ENCODE measurements at places on chromosomes 4 and X.

DNA sequence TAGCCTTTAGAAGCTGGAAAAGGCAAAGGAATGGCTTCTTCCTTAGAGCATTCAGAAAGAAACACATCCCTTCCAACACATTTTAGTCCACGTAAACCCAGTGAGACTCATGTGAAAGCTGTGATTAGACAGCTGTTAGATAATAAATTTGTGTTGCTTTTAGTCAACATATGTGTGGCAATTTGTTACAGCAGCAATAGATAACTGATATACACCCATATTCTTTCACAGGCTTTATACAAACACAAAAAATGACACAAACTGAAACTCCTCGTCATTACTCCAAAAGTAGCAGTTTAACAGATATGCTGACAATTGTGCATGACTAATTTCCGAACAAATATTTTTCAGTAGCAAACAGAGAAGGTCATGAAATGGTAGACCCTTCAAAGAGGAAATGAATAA is 65.3 kb downstream of the ANTXR2 start:
- peak; percentile 29 for DNase-seq

DNA sequence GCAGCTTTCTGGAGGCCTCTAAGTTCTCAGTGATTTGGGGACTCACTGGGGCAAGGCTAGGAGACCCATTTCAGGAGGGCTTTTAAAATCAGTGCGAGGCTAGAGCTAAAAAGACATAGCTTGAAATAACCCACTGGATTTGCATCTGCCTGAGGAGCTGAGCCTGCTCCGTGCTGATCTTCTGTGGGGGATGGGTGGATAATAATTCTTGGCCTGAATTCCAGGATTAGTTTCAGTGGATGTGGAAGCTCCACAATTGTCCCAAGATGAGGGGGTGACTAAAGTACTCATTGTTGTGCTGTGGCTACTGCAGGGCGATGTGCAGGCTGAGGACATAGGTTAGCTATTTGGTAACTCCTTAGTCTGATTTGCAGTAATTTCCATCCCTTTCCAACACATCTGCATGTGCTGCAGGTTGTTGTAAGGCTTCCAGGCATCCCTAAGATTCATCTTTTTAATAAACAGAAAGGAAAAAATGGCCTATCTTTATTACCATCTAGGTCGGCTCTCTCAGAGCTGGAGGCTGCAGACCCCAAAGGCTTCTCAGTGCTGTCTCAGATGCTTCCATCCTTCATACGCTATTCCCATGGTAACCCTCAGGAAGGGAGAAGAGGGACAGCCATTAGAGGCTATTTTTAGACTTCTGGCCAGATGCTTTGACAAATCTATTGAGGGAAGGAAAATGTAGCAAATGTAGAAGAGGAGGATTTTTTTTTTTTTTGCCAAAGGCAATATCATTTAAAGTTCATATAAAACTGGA is 63.4 kb downstream of the GRXCR1 start:
- DNase-seq = no peak

GRCh38 chr4:67446811-67447210 is 98.5 kb downstream of the CENPC start:
- DNase-seq = no peak

- no peak for DNase-seq
Observed at GRCh38 chr4:10346023-10346422, 111.2 kb downstream of the ZNF518B start.

GRCh38 chr4:92387459-92388069 is 83.8 kb downstream of the GRID2 start:
- DNase-seq = peak; percentile 8

- no peak for DNase-seq
Observed at GRCh38 chrX:30592831-30593230, 15.3 kb upstream of the TASL start.

- DNase-seq = peak; percentile 12
Observed at GRCh38 chrX:109600237-109600651, 24.7 kb downstream of the KCNE5 start.

GRCh38 chr4:186193851-186194250 is 2.5 kb downstream of the CYP4V2 start:
- DNase-seq = no peak

- DNase-seq = no peak
Observed at GRCh38 chr4:39349326-39349725, 16.8 kb downstream of the RFC1 start.

- DNase-seq = no peak
Observed at GRCh38 chrX:13786048-13786447, 30.8 kb downstream of the GPM6B start.

DNA sequence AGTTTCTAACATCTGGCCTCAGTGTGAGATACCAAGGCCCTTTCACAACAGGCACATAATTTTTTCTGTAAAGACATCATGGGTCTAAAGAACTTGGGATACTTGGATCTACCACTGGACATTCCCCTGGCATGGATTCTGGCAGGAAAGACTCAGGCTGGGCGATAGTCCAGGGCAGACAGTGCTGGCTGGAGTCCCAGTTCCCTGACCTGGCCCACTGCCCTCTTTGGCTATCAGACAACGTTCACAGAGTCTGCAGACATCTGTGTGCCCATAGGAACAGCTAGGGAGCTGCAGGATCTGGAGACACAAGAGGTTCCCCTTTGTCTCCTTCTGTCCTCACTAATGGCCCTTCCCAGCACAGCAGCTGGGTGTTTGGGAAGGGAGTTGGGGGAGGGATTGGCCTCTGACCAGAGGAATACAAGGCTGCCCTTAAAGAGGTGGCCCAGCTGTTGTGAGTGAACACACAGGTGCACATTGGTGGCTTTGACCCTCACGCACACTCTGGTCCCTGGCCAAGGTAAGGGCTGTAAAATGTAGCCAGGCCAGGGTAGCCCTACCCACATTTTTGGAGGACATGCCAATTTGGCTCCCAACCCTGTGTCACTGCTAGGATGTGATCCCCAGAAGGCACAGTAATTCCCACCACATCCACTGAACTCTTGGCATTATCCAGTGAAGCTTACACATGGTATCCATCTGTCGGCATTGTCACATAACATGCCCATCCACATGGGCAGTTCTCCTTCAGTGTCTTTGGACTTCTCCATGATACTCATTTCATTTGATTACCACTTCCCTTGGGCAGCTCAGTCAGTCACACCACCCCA is 72.3 kb downstream of the SOX3 start:
- no peak for DNase-seq

- no peak for DNase-seq
Observed at GRCh38 chrX:131187206-131187605, 101.9 kb downstream of the IGSF1 start.

GRCh38 chr4:189659287-189659686 is 281.4 kb upstream of the FRG1 start:
- no peak for DNase-seq

DNA sequence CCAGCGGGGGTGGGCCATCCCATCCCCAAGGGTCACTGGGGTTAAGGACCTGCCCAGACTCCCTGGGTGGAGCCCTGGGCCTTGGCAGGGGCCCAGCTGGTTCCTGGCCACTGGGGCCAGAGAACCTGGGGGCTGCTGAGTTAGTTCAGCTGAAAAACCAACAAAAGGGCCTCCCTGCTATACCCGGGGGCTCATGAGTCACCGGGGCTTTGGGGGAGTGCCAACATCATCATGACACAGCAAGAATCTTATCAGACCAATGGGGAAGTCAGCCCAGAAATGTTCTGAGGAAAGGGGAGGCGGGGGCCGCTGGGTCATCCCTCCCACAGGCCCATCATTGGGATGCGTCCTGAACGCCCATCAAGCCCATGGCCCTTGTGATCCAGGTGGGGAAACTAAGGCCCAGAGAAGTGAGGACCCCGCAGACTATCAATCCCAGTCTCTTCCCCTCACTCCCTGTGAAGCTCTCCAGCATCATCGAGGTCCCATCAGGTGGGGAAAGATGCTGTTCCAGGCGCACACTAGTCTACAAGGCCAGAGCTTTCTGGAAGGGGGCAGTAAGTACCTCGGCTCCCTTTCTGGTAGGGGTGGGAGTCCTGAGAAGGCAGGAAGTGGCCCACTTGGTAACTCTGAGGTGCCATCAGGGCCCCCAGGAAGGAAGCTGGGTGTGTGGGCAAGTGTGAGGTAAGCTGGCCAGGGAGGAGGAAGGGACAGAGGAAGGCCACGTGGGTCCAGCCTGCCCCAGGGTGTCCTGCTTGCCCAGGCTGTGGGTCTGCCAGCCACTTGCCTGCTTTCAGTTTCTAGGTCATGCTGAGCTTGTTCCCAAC is 4.5 kb downstream of the G6PD start:
- peak; percentile 94 for DNase-seq

DNA sequence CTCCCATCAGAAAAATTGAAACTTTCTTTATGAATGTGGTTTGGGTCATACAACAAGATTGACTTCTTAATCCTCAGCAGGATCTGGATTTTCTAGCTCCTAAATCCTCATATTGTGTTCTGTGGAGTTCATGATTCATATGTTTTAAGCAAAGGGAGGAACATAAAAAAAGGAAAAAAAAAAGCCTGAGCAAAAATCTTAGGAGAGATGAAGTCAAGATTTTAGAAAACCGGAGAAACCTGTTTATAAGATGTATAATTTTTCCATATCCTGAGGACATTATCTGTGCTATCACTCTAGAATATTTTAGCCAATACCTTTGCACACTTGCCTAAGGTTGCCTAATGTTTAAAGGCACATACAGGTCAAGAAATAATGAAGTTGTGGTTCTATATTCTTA is 7.0 kb upstream of the EREG start:
- no peak for DNase-seq

GRCh38 chrX:13419276-13419675 is 99.4 kb upstream of the ATXN3L start:
- no peak for DNase-seq

DNA sequence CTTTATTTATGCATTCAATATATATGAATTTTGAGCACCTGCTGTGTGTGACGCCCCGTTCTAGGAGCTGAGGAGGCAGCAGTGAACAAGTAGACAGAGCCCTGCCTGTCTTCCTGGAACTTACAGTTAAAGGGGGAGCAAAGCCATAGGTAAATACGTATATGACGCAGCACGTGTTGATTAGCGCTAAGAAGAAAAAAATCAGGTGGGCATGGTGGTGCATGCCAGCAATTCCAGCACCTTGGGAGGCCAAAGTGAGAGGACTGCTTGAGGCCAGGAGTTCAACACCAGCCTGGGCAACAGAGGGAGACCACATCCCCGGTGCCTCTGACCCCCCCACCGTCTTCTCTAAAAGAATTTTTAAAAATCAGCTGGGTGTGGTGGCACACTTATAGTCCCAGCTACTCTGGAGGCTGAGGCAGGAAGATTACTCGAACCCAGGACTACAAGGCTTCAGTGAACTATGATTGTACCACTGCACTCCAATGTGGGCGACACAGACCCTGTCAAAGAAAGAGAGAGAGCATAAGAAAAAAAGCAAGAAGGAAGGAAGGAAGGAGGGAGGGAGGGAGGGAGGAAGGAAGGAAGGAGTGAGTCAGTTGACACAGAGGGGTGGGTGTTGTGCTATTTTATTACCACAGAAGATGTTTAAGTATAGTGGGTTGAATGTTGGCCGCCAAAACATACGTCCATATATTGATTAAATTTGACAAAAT is 5.4 kb upstream of the KIAA0232 start:
- DNase-seq = no peak

- no peak for DNase-seq
Observed at GRCh38 chr4:185540487-185541120, 5.3 kb upstream of the PDLIM3 start.

- DNase-seq = no peak
Observed at GRCh38 chr4:158827543-158827981, 58.7 kb downstream of the FNIP2 start.

DNA sequence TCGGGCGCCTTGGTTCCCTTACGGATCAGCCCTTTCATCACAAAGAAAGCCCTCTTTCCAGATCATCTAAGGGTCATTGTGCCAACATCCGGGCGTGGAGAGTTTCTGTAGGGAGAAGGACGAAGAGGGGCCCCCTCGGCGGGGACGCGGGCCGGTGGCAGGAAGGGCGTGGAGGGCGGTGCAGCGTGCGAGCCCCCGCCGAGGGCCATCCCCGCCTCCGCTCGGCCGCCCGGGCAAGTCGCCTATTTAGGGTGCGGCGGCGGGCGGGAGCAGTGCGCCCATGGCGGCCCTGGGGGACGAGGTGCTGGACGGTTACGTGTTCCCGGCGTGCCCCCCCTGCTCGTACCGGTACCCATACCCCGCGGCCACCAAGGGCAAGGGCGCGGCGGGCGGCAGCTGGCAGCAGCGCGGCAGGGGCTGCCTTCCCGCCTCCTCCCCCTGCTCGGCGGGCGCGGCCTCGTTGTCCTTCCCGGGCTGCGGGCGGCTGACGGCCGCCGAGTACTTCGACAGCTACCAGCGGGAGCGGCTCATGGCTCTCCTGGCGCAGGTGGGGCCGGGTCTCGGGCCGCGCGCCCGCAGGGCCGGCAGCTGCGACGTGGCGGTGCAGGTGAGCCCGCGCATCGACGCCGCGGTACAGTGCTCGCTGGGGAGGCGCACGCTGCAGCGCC is at the start of gene ZAR1:
ZAR1 (plus strand) TSS at position 241 of the 668 bp plus-strand sequence; CDS start at position 281, 40 bp downstream.
- no peak for DNase-seq

GRCh38 chr4:48247878-48248558 is 21.6 kb downstream of the TEC start:
- DNase-seq = no peak

DNA sequence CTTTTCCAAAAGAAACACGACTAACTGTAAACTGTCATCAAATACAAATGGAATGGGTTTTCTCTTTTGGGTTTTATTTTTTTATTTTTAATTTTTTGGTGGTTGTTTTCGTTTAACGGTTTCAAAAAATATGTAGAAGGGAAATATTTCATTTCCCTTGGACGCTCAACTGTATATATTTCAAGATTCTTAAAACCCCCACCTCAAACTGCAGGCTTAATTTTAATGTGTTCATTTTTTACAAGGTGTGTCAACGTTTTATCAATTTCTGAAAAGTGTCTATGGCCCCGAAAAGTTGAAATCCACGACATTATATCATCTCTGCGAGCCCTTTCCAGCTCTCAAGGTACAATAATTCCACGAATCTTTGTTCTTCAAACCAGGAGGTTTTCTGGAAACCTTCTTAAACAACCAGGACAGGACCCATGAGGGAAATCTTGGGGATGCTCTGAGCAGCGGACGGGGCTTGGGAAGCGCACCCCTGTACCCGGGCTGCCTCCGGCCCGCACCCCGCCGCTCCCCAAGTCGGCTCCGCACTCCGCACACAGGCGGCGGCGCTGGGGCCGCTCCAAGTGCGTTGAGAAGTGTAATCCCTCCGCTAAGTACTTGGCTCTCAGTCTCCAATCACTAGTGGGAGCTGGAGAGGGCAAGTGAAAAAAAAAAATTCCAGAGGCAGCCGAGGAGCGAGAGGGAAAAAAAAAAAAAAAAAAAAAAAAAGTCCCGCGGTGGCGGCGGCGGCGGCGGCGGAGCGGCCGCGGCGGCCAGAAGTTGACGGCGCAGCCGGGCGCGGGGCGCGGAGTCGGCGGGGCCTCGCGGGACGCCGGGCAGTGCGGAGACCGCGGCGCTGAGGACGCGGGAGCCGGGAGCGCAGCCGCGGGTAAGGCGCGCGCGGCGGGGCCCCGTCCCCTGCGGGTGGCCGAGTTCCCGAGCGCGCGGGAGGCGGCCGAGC is at the start of gene BMPR1B:
BMPR1B (plus strand) TSS at position 764 of the 949 bp plus-strand sequence. CDS start 346,470 bp downstream, outside the sequence.
- peak; percentile 69 for DNase-seq

DNA sequence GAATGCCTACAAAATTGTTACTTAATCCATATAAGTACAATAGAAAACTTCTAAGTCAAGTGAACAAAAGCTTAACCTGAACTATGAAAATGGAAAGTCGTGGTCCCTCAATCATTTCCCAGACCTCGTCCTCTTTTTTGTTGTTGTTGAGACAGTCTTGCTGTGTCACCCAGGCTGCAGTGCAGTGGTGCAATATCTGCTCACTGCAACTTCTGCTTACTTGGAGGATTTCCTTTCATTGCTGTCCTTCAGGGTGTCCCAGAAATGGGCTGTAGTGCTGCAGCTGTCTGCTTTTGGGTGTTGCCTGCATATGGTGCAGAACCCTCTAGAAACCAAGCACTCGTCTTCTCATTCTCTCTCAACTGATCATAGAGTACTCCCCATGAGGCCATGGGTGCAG is 75.0 kb upstream of the IL2 start:
- no peak for DNase-seq

GRCh38 chrX:130857207-130857606 is 45.8 kb downstream of the ENOX2 start:
- no peak for DNase-seq

All from fibroblast of villous mesenchyme (primary cell).